Neural crest cell (in vitro differentiated cells): ENCODE measurements at places on chromosomes 5 and 9. TPM values are rescaled to one million over a fixed set of nuclear protein-coding genes. Genes with fewer than 3 reads are reported as not detected.

DNA sequence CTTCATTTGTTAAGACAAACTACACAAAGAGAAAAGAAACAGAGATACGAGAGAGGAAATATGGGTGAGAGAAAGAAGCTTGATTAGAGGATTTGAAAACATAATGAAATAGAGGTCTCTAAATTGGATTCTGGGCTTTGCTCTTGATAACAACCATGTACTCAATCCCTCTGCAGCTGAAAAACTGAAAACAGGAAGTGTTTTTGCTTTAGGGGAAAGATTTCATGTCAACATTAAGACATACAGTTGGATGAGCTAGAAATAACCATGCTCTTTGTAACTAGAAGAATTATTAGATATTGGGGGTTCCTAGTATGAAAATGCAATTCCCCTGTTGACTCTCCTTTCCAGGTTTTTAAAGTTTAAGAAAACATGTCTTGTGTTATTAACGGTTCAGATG is 21.9 kb downstream of the CRHBP start:
- no peak overlapping the region for H3K27ac ChIP-seq
- no peaks in the 10 kb centered on the region for H3K4me1 ChIP-seq
- no peaks in the 10 kb centered on the region for H3K36me3 ChIP-seq

GRCh38 chr5:1753490-1753889 is 46.1 kb downstream of the MRPL36 start:
- H3K27ac ChIP-seq, result no peak overlapping the region
- no peak for DNase-seq
- peaks cover 13% of the 10 kb centered on the region for H3K4me1 ChIP-seq
- no peaks in the 10 kb centered on the region for H3K27me3 ChIP-seq

DNA sequence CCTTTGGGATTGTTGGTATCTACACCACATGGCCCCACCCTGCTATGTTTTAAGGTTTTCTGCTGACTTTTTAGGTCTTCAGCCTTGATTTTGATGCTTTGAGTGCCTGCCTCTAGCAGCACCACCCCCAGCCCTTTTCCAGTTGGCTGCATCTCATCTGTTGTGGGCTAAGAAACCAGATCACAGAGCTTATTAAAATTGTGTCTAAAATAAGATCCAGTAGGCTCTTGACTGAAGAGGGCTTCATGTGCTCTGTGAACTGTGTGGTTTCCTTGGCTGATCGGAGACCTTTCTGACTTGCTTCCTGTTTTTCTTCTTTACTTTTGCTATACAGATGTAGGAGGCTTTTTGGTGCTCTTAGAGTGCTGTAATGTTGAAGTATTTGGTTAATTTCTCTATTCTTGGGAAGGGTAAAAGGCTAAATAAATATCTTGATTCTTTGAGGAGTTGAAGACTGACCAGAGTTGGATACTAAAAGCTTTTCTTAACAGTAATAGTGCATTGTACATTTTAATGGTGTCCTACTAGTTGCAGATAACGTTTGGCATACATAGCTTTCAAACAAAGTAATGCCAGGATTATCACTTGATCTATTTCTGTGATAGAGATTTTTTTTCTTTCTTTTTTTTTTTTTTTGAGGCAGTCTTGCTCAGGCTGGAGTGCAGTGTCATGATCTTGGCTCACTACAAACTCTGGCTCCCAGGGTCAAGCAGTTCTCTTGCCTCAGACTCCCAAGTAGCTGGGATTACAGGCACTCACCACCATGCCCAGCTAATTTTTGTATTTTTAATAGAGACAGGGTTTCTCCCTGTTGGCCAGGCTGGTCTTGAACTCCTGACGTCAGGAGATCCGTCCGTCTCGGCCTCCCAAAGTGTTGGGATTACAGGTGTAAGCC is 4.5 kb downstream of the UBE2D2 start:
- peak overlapping the region; percentile 70 for H3K4me3 ChIP-seq
- no peaks in the 10 kb centered on the region for H3K27me3 ChIP-seq
- H3K27ac ChIP-seq, result no peak overlapping the region

- no peak for DNase-seq
- peaks cover 16% of the 10 kb centered on the region for H3K4me1 ChIP-seq
- no peaks in the 10 kb centered on the region for H3K36me3 ChIP-seq
- peaks cover 4% of the 10 kb centered on the region for H3K27me3 ChIP-seq
- no peak overlapping the region for H3K4me3 ChIP-seq
These were observed 162.8 kb downstream of the SREK1 start for GRCh38 chr5:66306844-66307315.

DNA sequence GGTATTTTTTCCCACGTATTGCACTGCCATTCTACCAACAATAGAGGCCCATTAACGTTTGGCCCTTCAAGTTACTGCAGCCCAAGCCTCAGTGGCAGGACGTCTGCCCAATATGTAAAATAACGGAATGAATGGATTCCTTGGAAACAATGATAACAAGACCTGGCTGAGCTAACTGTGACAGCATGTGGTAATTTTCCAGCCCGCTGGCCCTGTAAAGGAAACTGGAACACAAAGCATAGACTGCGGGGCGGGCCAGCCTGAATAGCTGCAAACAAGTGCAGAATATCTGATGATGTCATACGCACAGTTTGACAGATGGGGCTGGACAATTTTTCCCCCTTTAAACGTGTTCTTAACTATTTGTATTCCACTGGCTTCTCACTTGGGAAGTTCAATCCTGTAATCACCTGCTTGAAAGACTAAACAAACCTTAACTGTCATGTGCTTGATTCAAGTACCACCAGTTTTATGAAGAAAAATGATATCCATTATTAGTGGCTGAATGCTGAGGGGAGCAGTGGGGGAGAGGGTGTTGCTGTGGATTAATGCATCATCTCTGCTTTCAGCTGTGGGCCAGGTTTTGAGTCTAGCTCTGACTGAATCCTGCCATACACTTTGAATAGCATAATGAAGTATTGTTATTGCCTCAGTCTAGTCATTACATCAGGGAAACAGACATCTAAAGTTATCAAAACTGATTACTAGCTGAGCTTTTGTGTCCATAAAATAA is 323.9 kb downstream of the TMEM161B start:
- H3K27me3 ChIP-seq, result peaks cover 8% of the 10 kb centered on the region
- peak overlapping the region; percentile 52 for H3K4me3 ChIP-seq
- DNase-seq, result peak; percentile 54
- peak overlapping the region; percentile 62 for H3K27ac ChIP-seq
- H3K36me3 ChIP-seq, result no peaks in the 10 kb centered on the region

GRCh38 chr9:1201262-1201661 is 151.1 kb downstream of the DMRT2 start:
- no peaks in the 10 kb centered on the region for H3K27me3 ChIP-seq
- no peaks in the 10 kb centered on the region for H3K36me3 ChIP-seq
- no peaks in the 10 kb centered on the region for H3K4me1 ChIP-seq
- no peak overlapping the region for H3K4me3 ChIP-seq
- no peak for DNase-seq
- H3K27ac ChIP-seq, result no peak overlapping the region

DNA sequence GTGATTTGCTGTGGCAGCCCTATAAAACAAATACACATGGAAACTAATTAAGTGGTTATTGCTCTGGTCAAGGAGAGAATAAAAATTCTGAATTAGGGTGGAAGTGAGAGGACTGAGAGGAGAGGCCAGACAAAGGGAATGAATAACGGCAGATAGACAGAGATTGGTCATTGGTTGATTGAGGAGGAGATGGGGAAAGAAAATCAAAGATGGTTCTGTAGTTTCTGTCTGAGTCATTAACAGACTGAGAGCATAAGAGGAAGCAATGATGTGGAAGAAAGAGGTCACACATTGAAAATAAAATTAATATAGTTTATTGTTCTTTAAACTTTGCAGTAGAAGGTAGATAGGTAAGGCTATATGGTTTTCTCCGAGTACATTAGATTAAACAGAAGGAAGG is 469.8 kb downstream of the ACTL7B start:
- no peaks in the 10 kb centered on the region for H3K36me3 ChIP-seq
- peaks cover 3% of the 10 kb centered on the region for H3K27me3 ChIP-seq
- no peaks in the 10 kb centered on the region for H3K4me1 ChIP-seq
- H3K4me3 ChIP-seq, result no peak overlapping the region
- no peak for DNase-seq

Gene CDH10
- total RNA-seq, result 4.8 TPM in 2 replicates

DNA sequence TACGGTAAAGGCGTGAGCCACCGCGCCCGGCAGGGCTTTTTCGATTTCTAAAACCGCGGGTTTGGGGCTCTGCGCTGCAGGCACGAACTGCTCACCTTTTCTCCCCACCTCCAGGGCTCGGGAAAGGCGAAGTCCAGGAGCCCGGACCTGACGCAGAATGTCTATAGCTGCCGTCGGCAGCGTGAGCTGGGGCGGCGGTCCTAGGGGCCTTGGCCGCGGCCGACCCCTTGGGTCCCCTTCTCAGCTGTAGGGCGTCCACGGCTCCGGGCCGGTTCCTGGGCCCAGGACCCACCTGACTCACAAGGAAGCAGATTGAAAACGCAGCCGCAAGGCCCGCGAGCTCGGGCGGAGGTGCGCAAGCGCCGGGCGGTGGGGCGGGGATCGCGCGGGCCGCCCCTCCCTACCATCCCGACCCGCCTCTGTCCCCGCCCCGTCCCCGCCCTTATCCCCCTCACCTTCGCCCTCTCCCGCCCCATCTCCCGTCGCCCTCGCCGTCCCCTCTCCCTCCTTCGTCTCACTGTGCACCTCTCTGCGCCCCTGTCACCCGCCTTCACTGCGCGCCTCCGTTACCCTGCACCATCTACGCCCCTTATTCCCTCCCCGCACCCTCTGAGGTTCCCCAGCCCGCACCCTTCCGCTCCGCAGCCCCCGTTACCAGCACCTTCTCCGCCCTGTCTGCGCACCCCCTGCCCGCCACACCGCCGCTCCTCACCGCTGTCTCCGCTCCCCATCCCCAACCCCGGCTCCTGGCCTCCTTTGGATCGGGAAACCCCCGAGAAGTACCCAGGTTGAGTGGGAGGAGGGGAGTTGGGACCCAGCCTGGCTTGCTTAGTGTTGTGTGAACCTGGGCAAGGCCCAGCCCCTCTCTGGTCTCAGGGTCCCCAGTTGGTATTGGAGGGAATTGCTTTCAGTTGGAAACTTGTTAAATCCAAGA is at the start of gene HDHD3:
Gene HDHD3 (minus strand): TSS at position 353 of the 934 bp plus-strand sequence. CDS start 2,632 bp downstream, outside the sequence.
- peaks cover 6% of the 10 kb centered on the region for H3K4me1 ChIP-seq
- peak; percentile 48 for DNase-seq
- peak within 1 kb of the TSS; percentile 88 for H3K4me3 ChIP-seq
- peaks cover 3% of the 10 kb centered on the region for H3K27me3 ChIP-seq
- no peak within 1 kb of the TSS for H3K27ac ChIP-seq
